ENCODE measurements at places on chromosomes 11 and 22.

DNA sequence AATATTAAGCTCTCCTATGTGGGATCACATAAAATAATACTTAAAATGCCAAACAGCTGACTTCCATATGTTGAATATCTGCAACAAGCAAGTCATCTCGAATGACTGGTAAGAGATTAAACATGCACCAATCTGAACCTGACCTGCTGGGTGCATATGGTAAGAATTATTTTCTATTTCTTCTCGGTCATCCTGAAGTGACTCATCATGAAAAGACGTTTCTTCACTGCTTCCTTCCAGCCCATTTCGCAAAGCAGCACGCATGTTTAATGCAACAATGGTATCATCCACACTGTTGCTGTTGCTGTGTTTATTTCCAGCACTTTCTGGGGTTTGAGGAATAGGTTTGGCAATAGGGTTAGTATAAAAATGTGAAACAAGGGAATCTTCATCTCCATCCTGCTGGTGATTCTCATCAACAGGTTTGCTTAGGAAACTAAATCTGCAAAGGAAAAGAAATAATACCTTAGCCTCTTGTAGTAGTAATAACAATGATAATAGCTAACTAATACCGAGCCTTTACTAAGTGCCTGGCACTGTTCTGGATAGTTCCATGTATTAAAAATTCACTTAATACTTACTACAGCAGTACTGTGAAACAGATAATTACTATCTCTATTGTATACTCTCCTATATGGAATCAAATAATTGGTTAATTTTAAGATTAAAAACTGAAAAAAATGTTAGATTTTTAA, 52.0 kb upstream of the CHRNA10 start:
- no peak for DNase-seq

DNA sequence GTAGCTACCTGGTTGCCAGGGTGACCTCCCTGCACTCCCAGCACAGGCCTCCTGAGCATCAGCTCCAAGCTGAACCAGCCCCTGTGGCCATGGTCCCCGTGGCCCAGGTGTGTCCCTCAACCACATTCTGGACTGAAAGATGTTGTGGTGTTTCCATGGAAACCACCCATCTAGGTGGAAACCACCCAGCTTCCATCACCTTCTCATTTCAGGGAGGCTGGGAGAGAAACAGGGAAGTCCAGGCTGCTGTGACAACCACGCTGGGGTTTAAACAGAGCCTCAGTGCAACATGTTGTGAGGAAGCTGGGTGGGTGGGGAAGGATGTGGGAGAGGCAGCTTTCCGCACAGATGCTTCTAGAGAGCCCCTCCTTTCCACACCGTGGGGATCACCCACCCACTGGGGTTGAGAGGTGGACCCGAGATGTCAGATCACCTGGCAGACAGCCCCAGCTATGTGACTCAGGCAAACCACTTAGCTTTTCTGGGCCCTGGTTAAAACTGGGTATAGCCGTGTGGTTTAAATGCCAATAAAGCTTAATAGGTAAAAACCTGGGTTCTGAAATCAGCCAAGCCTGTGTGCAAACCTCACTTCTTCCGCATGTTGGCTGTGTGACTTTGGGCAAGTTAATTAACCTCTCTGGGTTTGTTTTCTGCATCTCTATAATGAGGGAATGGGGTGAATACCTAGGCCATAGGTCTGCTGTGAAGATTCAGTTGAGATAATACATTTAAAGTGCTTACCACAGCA, 46.4 kb downstream of the CD82 start:
- DNase-seq, result no peak

DNA sequence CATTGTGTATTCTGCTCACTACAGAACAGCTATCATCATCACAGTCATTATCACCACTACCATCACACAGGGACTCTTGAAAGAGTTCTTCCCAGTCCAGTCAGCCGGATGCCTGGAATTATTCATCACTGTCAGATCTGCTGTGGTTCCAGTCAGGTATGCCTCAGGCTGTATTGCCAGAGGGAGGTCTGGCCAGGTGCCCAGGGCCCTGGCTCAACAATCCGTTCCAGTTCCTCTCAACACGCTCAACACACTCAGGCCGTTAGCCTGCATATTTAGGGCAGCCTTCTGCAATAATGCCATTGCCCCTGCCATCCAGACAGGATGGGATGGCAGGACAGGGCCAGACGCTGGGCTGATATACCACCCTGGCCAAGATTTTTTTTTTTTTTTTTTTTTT, 28.6 kb upstream of the RASL10A start:
- DNase-seq, result no peak

- DNase-seq, result no peak
Observed at GRCh38 chr11:114964676-114965214, 286.4 kb downstream of the NXPE2 start.

- DNase-seq, result no peak
Observed at GRCh38 chr11:92225568-92226330, 1.1 kb downstream of the FAT3 start.
